ENCODE measurements at places on chromosomes 1 and 21.

DNA sequence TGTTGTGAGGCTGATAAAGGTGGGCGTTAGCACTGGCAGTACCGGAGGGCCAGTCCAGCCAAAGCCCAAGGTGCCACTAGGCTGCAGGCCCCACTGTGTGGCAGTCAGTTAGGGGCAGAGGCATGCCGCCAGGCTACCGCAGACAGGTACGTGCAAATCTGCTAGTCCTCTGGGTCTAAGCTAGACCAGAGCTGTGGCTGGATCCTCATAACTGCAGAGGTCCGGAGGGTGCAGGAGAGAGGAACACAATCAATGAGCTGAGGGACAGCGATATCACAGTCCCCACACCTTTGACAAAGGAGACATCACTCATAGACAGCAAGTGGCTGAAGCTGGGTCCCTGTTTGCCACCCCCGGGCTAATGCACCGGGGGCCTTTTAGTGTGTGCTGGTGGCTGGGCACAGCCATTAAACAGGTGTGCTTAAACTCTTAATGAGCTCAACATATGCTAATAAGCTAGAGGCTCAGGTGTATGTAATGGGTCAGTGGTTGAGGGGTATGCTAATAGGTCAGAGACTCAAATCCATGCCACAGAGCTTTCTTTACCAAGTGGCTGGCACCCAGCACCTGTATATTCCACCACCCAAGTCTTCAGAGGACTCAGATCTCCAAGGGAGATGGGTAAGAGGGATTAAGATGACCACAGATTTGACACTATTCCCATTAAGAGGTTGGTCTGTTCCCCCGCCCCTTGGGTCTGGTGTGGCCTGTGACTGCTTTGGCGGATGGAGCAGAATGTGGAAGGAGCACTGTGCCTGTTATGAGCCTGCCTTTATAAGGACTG is 82.0 kb downstream of the GLIS1 start:
- DNase-seq, result no peak

GRCh38 chr1:11174261-11174942 is 14.8 kb upstream of the ANGPTL7 start:
- DNase-seq, result no peak

DNA sequence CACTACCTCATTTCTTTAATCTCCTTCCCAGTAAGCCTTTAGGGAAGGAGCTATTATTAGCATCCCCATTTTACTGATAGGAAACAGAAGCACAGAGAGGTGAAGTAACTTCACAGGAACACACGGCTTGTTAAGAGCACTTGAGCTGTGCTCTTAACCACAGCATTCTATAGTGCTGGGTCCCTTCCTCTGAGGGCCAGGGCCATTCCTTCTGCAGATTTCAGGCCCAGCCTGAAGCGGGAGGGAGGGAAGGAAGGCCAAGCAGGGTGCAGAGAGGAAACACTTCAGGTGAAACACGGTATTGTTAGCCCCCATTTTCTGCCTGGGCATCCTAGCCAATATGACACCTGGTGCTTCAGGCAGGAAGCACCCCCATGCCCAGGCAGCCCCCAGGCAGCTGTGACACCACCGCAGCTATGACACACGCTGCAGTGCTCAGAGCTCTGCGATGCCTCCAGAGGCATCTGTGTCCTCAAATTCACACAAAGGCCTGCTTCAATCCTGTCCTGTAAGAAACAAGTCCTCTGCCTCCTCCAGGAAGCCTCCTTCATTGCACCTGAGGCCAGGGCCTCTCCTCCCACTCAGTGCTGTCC is 4.5 kb upstream of the EXTL1 start:
- no peak for DNase-seq

GRCh38 chr1:226964068-226964425 is 24.0 kb downstream of the COQ8A start:
- no peak for DNase-seq

DNA sequence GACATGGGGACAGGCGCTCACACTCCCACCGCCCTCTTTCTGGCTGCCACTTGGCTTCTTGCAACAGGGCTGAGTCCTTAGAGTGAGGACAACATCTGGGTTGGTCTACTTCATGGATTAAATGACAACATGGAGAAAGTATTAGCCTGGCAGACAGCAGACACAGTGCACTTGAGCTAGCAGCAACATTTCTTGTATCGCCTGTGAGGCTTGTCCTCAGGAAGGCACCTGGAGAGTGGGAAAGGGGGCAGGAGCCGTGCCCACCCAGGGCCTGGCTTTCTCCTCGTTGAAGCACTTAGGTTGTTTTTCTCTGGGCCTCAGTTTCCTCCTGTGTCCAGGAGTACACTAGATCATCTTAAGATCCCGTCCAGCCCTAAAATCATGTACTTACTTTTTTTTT is 3.7 kb downstream of the ELF3 start:
- no peak for DNase-seq

- no peak for DNase-seq
These were observed 121.9 kb upstream of the IVNS1ABP start for GRCh38 chr1:185438936-185439335.

DNA sequence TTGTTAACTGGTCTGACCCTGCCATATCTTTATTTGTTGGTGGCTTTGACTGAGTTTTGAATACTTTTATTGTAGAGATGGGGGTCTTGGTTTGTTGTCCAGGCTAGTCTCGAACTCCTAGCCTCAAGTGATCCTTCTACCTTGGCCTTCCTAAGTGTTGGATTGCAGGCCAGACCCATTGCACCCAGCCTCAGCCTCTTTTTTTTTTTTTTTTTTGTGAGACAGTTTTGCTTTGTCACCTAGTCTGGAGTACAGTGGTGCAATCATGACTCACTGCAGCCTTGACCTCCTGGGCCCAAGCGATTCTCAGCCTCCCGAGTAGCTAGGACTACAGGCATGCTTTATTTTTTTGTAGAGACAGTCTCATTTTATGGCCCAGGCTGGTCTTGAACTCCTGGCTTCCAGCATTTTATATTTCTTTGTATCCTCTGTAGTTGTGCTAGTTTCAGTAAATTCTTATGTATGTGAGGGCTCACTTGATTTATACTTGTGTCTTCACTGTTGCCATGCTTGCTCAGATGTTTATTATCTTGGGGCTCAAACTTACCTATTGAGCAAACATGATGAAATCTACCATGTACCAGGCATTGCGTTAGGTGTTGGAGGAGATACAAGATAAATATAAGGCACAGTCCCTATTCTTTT is 24.1 kb downstream of the THRAP3 start:
- DNase-seq, result no peak

DNA sequence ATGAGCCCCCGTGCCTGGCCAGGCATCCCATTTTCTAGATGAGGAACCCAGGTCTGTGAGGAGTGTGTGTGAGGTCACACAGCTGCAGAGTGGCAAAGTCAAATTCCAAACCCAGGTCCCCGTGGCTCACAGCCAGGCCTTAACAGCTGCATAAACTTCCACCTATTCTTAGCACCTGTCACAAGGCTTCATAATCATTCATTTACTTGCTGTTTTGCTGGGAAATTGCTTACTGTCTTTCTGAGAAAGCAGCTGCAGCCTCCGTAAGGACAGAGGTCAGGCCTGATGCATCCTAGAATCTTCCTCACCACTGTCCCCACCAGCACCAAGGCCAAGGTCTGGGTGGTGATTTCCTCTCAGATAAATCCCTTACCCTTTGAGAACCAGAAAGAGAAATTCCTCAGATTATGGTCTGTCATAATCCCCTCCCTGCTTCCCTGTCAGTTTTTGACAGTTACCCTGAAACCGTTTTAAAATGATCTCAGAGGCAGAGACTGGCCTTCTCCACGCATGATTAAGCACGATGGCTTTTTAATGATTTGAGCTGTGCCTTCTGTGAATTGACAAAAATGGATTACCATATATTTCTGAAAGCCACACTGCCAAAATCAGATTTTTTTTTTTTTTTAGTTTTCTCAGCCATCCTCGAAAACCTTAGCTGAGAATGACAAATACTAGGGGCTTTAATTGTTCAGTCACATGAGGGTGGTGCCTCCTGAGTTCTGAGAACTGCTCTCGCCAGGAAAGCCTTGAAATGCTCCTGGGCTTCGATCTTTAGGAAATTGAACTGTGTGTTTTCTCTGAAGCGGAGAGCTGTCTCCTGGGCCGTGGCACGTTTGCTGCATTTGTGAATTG is 70.0 kb upstream of the SELENON start:
- no peak for DNase-seq

GRCh38 chr1:30895944-30896660 is 12.5 kb downstream of the SDC3 start:
- no peak for DNase-seq

- no peak for DNase-seq
These were observed 493.6 kb upstream of the USP24 start for GRCh38 chr1:55708781-55709180.

DNA sequence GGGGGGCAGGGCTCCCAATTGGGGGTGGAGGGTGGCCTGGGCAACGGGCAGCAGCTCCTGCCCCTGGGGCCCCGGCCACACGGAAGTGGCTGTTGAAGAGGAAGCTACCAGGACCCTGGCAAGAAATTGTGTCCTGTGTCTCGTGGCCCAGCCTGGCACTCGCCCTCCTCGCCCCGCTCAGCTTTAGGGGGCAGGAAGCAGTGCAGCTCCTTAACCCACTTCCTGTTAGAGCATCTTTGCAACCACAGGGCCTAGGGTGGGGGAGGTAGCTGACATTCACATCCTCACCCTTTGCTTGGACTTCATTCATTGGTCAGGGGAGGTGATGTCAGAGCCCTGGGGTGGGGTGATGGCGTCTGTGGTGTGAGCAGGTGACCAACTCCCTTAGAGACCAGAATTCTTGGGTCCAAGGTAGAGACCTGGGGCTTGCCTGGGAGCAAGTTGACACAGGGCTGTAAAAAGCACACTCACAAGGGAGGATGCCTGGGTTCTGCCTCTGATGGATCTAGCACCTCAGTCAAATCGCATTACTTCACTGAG is at the start of gene ARHGAP30:
ARHGAP30 (minus strand) TSS at position 161 of the 540 bp plus-strand sequence. CDS start 267 bp downstream, outside the sequence.
- peak; percentile 88 for DNase-seq

DNA sequence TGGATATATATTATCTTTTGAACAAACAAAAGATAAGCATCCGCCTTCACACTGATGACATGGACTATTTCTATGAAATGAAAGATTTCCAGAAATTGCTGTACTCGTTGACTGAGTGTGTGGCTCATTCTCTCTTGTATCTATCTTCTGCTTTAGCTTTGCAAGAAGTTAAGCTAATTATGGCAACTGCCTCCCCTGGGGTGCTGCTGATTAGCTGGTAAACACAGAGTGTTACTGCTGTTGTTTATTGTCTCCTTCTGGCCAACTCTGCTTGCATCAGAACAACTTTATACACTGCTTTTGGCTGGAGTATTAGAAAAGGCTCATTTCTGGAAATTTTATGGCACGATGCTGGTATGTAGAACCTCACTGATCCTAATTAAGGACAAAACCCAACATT is 95.6 kb upstream of the SNX7 start:
- DNase-seq, result no peak

DNA sequence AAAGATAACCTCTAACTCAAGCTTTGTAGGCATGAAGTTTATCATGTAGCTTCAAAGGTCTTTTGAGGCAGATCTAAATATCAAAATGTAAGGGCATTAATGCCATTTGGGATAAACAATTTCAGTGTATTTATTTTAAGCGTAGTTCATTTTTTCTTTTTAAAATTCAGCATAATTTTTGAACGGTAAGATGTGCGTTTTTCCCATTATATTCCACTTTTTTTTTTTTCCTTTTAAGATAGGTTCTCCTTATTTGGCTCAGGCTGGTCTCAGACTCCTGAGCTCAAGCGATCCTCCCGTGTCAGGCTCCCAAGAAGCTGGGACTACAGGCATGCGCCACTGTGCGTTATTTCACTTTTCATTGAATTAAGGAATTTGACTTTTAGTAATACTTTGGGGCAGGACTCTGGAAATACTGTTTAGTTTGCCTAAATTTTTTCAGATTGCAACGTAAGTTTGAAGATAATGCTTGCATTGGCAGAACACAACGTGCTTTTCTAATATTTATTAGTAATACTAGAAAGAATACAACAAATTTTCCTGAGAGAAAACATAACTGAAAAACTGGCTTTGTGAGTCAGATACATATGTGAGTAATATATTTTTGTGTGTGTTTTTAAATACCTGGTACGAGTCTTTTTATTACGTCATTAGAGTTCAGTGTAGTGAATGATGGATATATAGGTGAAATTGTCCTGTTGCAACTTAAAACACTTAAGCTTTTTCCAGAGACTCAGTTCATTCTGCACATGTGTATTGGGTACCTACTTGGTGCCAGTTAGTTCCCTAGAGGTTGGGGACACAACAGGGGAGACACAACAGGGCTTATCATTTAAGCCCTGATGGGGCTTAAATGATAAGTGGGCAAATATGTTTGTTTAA is 2.2 kb downstream of the RALGPS2 start:
- DNase-seq, result no peak

- no peak for DNase-seq
These were observed 8.7 kb downstream of the SZRD1 start for GRCh38 chr1:16375521-16376340.

DNA sequence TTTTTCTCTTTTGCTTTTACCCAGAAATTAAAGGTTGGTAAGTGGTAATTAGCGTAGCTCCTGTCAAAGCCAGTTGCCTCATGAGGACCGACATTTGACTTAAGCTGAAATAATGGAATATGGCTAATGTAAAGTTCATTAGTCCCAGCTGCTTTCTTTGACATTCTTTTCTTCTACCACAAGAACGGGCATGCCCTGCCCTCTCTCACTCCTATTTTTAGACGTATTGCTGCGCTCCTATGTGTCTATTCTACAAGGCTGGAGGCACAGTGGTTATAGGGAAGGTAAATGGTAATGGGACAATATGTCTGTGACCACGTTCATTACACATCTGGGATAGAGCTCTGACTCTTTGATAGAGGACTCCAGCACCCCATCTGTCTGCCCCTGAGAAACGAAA is 6.8 kb downstream of the CORT start:
- DNase-seq, result no peak

GRCh38 chr1:48026275-48026674 is 29.1 kb upstream of the TRABD2B start:
- DNase-seq, result no peak

DNA sequence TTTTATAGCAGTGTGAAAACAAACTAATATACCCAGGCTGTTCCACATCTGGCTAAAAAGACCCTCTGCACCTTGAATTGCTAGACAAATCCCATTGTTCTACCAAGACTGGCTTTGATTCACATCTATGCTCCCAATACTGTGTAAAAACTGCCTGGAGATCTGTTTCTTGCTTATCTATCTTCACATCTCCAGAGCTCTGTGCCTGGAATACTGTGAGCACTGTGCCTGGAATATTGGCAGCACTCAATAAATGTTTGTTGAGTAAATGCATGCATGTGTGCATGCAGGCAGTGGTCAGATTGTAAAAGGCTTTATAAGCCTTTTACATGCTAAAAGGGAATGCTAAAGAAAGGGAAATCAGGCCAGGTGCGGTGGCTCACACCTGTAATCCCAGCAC is 75.5 kb upstream of the APP start:
- DNase-seq, result no peak

DNA sequence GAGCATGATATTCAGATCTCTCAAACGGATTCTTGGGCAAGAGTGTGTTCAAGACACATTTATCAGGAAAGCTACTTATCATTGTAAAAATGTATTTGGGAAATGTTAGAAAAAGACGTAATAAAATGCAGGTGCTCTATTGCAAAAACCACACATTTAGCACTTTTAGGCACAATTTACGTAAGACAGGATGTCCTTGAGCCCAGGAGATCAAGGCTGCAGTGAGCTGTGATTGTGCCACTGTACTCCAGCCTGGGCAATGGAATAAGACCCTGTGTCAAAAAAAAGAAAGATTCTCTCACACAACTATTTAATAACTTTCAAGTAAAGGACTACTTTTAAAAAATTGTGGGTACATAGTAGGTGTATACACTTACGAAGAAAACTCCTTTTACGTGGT is 18.4 kb downstream of the SLC25A33 start:
- DNase-seq, result no peak

GRCh38 chr1:117341123-117341522 is 26.1 kb upstream of the MAN1A2 start:
- no peak for DNase-seq

- no peak for DNase-seq
These were observed 86.3 kb downstream of the GLIS1 start for GRCh38 chr1:53652441-53653199.
